ENCODE measurements at places on chromosomes 12 and 14.

DNA sequence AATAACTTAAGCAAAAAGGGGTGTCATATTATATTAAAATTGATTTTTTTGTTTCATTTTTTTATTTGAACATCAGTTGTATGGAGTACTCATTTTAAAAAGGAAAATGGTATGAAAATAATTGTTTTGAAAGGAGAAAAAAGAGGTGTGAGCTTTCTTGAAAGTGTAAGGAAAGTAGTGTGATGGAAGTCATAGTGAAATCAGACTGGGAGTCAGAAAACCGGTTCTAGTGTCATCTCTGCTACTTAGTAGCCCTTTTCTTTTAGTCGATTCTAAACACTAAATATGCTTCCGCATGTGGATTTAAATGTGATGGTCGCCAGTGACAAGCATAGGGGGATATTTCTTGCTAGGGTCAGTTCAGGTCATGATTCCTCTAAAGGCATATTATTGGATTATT, 1.8 kb upstream of the DYRK2 start:
- DNase-seq, result no peak

DNA sequence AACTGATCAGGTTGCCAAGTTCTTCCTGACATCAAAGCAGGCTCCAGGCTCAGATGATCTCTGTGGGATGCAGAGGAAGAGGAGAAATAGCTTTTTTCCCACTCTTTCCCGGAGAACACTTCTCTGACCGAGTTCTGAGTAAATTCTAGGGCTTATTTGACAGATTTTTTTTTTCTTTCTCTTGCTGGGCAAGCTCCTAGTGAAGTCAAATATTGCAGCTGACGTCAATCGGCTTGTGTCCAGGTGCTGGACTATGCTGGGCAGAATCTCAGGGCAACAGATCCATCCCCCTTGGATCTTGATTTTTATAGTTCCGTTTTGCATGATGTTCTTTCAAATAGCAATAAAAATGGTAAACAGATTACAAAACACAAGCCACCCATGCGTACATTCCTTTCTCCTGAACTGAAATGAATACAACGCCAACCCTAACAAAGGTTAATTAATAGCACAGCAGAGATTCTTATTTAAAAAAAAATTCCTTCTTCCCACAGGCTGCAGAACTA, 182.2 kb downstream of the NOVA1 start:
- DNase-seq, result no peak

- DNase-seq, result no peak
These were observed 208.7 kb downstream of the KITLG start for GRCh38 chr12:88371416-88372183.

DNA sequence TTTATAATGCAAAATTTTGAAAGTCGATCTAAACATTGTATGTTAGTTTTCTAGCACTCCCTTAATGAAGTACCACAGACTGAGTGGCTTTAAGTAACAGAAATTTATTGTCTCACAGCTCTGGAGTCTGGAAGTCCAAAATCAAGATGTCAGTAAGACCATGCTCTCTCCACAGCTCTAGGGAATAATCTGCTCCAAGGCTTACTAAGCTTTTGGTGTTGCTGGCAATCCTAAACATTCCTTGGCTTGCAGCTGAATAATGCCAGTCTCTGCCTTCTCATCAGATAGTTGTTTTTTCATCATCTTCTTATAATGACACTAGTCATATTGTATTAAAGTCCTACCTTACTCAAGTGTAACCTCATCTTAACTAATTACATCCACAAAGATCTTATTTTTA, 102.2 kb downstream of the RASSF9 start:
- DNase-seq, result no peak

All from omental fat pad (tissue), 4 donors.